Fibroblast of lung (primary cell): ENCODE measurements at places on chromosomes 3 and 15. TPM values are rescaled to one million over a fixed set of nuclear protein-coding genes. Genes with fewer than 3 reads are reported as not detected.

- DNase-seq: no peak
Observed at GRCh38 chr3:24981924-24982323, 446.1 kb upstream of the RARB start.

SLC22A14 gene
- total RNA-seq: under 0.01 and 0.17 TPM in 2 replicates

- DNase-seq: no peak
Observed at GRCh38 chr3:195008816-195009215, 262.1 kb downstream of the XXYLT1 start.

DNA sequence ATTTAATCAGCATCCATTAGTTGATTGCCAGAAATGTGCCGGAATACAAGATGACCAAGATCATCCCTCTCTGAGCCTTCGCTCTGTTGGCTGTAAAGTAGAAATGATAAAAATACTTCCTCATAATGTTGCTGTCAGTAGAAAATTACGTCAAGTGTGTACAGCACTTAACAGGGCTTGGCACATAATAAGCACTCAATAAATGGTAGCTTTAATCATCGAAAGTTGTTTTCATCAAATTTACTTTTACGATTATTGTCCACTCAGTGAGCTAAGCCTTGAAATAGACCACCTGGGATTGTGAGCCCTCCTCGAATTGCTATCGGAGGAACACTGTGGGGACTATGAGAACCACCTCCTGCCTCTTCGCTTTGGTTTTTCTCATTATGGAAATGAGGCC, 301.3 kb upstream of the TPRG1 start:
- DNase-seq: no peak

- DNase-seq: no peak
Observed at GRCh38 chr3:165786013-165786412, 51.2 kb downstream of the BCHE start.

SH2D7 gene
- total RNA-seq: not detected in 2 replicates

DNA sequence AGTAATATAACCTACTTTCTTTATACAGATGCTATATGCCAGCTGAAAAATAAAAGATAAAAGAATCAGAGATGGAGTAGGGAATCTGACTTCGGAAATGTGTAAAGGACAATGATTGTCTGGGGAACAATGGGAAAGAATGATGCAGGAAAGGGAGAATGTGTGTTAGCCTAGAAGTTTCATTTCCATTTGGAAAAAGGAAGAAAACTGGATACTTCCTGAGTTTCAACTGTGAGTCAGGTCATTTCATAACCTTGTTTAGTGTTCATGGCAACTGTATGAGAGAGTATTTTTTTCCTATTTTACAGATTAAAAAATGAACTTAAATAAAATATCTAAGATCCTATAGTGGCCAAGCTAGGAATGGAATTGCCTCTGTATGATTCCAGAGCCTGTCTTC, 261.3 kb upstream of the NECTIN3 start:
- peak; percentile 36 for DNase-seq

GRCh38 chr15:78327466-78327865, 12.7 kb upstream of the CRABP1 start:
- no peak for DNase-seq

DNA sequence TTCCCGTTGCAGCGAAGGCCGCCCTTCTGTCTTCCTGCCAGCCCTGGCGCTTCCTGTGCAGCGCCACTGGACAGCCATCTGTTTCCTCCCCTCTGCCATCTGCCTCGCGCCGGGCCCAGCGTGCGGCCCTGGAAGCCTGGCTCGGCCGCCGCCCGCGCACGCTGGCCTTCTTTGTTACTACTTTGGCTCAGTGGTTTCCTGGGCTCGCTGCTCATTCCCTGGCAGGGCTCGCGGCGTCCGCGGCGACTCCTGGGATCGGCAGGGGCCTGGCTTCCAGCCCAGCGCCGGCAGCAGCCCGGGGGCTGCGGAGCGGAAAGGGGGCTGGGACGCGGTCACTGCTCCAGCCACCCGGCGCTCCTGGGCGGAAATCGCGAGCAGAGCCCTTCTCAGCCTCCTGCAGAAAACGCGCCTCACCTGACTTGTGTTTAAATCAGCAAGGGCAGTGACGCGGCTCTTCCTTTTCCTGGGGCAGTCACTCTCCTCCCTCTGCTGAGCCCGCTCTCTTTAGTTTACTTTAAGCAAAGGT, 10.0 kb downstream of the CMTM7 start:
- DNase-seq: peak; percentile 82

GRCh38 chr3:55574671-55575070, 87.6 kb upstream of the WNT5A start:
- DNase-seq: no peak
